ENCODE measurements at places on chromosomes 11 and 22.

GRCh38 chr22:43633631-43634285 is 178.3 kb downstream of the EFCAB6 start:
- DNase-seq = no peak

GRCh38 chr11:130859886-130860285 is 56.4 kb downstream of the SNX19 start:
- DNase-seq = no peak

DNA sequence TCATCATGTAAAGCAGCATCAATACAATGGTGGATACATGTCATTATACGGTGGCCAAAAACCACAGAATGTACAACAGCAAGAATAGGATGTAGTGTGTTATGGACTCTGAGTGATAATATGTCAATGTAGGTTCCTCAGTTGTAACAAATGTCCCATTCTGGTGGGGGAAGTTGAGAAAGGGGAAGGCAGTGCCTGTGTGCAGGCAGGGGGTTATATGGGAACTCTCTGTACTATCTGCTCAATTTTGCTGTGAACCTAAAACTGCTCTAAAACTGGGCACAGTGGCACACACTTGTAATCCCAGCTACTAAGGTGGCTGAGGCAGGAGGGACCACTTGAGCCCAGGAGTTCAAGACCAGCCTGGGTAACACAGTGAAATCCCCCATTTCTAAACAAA is 5.9 kb downstream of the CHKA start:
- no peak for DNase-seq

DNA sequence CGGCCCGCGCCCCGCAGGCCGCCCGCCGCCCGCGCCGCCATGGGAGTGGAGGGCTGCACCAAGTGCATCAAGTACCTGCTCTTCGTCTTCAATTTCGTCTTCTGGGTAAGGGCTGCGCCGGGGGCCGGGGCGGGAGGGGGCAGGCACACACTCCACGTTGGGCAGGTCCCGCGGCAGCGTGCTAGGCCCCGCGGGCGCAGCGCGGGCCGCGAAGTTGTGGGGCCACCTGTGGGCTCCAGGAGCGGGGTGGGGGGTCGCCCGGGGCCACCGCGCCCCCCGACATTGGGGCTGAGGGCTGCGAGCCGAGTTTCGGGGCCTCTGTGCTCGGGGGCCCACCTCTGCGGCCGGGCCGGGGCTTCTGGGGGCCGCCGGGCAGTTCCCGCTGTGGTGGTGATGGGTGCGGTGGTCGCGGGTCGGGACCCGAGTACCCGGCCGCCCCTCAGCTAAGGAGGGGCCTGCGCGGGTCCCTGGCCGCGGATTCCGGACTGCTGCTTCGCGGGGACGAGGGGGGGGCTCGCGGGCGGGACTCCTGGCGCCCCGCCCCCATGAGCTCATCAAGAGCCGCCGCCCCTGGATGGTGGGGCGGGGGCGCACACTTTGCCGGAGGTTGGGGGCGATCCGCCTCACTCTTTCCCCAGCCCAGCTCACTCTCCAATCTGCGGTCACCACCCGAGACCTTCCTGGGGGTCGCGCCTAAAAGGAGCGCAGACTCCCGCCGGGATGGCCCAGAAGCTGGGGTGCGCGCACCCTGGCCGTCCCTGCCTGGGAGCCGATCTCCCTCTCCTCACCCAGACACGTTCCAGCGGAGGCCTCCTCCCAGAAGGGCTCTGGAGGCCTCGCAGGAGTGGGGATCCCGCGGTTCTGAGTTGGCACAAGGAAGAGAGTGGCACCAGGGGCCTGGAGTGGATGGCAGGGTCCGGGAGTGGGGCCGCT is 667 bp downstream of the CD81 start:
- no peak for DNase-seq

- no peak for DNase-seq
Measured at GRCh38 chr11:86559311-86559945, 113.0 kb downstream of the ME3 start.

- DNase-seq = no peak
Measured at GRCh38 chr11:124839972-124840621, 25.1 kb upstream of the ROBO3 start.

DNA sequence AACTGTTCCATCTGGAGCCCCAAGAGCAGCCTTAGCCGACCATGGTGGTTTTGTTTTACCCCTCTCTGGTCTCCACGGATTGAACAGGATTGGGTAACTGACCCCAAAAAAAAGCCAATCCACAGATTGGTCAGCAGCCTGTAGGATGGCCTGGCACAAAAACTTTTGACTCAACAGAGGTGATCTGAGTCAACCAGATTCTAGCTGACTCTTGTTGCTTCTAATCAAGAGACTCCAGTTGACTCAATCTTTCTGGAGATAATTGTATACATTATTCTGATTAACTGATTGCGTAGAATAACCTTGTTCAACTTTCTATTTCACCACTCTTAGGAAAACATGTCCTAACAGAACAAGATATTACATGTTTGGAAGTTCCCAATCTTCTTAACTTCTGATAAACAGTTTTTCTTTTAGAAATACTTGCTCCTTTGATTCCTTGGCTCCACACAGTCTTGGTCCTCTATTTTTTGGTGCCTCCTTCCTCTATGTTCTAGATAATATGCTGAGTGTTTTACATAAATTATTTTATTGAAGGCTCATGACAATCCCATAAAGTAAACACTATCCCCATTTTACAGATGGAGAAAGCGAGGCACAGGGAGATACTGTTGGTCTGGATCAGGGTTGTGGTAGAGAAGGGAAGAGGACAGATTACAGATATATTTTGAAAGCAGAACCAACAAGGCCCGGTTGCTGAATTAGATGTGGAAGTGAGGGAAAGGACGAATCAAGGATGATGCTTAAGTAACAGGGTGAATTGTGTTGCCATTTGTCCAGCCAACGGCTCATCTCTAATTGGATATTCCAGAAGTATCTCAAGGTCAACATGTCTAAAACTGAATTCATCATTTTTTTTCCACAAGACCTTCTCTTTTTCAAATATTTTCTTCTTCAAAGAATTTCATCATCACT is 11.5 kb upstream of the ZC3H12C start:
- DNase-seq = no peak

DNA sequence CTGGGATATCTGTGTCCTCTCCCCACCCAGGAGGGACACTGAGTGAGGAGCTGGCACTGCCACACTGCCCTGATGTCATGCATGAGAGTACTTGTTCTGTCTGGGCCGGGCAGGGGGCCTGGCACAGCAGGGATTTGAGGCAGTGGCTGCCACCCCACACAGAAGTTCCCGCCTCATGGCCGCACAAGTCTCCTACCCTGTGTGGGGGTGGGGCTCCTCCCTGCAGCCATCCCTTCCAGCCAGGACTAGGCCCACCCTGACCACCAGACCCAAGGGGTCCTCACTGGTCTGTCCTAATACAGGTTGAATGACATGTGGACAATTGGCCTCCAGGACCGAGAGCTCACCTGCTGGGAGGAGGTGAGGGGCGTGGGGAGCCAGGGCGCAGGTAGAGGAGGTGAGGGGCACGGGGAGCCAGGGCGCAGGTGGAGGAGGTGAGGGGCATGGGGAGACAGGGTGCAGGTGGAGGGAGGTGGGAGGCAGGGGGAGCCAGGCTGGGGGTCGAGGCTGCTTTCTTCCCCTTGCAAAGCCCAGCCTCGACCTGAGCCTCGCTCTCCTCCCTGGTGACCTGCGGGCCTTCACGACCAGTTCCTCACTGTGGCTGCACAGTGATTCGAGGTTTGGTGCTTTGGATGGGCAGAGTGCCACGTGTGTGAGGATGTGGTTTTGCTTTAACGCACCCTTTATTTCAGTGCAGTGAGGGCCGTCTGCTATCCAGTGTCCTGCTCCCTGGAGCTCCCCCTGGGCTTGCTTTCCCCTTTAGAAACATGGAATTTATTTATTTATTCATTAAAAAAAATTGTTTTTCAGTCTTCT is 7.4 kb downstream of the LZTR1 start:
- DNase-seq = no peak

- DNase-seq = no peak
Measured at GRCh38 chr11:127592371-127592770, 591.8 kb upstream of the KIRREL3 start.

- no peak for DNase-seq
Measured at GRCh38 chr11:99257131-99257530, 236.4 kb downstream of the CNTN5 start.

- DNase-seq = no peak
Measured at GRCh38 chr22:26199665-26200064, 30.4 kb downstream of the SEZ6L start.

GRCh38 chr11:103480421-103480820 is 371.2 kb downstream of the DYNC2H1 start:
- no peak for DNase-seq

DNA sequence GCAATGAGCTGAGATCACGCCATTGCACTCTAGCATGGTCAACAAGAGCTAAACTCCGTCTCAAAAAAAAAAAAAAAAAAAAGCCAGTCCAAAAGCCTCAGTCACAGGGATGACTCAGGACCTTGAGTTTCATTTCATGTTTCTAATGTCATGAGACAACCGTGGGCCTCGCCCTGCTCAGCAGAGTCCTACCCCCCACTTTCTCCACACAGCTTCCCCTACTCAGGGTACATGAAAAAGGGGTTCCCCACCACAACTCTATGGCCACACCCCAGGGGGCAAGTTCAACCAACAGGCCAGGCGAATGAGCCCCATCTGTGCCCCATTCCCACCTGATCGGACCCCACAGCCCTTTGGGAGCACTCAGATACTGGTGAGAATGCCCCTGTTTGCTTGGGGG is 24.3 kb upstream of the ADA2 start:
- DNase-seq = no peak

DNA sequence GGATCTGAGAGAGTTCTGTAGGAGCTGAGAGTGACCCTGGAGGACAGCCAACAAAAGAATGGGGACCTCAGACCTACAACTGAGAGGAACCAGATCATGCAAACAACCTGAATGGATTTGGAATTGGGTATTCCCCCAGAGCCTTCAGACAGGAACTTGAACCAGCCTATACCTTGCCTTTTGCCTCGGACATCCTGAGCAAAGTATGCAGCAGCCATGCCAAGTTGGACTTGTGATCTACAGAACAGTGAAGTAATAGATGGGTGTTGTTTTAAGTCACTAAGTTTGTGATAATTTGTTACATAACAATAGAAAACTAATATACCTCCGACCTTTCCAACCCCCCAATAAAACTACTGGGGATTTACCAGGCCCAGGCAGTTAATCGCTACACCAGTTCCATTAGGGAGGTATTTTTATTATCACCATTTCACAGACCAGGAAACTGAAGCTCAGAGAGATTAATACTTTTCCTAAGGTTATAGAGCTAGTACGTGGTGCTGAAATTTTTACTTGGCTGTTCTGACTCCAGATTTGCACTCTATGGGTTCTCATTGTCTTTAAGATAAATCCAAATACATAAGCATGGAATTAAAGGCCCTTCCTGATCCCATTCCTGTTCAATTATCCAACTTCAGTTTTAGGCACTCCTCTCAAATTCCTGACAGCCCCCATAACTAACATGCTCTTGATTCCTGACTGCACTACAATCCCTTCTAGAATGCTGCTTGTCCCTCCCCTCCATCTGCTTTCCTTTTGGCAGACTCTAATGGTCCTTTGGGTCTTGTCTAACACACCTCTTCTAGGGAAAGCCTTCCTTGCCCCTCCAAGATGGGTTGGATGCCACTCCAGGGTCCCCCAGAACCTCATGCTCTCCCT is 1.7 kb upstream of the RASSF10 start:
- no peak for DNase-seq

DNA sequence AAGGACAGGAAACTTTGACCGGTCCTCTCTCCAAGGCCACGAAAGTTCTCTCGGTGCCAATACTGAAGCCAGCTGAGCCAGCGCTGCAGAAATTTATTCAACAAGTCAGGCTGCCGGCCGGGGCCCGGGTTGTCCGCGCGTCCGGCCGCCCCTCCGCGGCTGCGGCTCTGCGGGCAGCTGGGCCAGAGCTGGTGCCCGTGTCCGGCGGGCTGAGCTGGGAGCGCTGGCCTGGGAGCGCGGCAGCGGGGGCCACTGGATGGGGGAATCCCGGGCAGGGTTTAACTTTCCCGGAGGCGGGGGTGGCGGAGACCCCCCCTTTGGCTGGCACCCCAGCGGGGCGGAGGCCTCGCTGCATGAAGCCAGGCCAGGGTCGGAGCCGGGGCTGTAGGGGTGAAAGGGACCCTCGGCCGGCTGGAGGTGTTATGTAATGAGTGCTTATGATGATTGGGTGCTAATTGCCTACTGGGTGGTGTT is 12.3 kb upstream of the CACNA1I start:
- DNase-seq = no peak

DNA sequence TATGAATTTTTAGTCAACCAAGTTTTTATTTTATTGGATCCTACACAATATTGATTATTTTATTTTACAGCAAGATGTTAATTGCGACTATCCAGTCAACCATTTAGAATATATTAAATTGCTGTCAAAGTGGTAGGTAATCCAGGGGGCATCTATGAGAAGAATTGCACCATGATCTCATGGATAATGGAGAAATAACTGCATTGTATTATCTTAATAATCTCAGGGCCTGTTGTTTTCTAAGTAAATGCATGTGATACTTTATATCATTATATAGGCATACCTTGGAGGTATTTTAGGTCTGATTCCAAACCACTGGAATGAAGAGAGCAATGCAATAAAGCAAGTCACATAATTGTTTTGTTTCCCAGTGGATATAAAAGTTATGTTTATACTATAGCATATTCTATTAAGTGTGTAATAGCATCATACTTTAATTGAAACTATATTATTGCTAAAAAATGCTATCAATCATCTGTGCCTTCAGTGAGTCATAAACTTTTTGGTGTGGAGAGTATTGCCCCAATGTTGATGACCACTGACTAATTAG is 595.4 kb upstream of the CHORDC1 start:
- DNase-seq = no peak
